ENCODE measurements at places on chromosomes 5 and 9.

GRCh38 chr5:1536871-1537602 lies 13.3 kb upstream of the LPCAT1 start:
- no peak for DNase-seq

DNA sequence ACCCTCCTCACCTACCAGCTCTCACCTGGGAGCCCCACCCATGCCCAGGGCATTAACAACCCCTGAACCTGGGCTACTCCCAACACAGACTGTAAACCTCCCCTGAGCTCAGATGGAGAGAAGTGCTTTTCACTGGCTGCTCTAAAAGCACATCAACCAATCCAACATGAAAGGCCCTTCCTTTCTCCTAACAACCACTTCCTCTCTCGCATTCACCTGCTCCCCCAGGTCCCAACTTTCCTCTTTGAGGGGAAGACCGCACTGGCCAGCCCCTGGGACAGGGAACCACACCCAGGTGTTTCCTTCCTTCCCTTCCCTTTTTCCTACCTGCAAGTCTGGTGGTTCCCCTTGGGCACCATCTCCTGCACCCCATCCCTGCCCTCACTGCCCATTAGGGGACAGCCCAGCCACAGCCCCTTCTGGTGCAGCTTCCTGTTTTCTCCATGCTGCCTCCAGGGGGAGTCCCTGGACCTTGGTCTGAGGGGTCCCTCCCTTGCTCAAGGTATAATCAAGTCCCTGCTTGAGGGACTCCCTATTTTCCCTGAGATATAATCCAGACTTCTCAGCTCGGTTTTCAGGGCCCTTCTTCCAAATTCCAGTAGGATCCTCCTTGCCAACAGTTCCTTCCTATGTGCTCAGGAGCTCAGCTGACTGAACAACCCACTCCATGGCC lies 30.5 kb upstream of the DAB2IP start:
- DNase-seq = peak; percentile 52

DNA sequence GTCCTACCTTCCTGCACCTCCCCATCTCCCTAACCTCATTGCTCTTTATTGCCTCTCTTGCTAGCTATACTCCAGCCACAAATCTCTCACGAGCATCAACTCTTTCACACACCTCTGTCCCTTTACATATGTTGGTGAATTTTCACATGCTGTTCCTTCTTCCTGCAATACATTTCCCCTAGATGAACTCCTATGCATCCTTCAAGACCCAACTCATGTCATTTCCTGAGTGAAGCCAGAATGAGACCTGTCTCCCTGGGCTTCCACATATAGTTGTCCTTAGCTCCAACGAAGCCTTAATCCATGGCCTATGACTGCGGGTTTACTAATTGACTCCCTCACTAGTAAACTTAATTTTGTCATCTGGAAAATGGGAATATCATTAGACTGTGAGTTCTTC lies 297.3 kb upstream of the PANK3 start:
- no peak for DNase-seq

DNA sequence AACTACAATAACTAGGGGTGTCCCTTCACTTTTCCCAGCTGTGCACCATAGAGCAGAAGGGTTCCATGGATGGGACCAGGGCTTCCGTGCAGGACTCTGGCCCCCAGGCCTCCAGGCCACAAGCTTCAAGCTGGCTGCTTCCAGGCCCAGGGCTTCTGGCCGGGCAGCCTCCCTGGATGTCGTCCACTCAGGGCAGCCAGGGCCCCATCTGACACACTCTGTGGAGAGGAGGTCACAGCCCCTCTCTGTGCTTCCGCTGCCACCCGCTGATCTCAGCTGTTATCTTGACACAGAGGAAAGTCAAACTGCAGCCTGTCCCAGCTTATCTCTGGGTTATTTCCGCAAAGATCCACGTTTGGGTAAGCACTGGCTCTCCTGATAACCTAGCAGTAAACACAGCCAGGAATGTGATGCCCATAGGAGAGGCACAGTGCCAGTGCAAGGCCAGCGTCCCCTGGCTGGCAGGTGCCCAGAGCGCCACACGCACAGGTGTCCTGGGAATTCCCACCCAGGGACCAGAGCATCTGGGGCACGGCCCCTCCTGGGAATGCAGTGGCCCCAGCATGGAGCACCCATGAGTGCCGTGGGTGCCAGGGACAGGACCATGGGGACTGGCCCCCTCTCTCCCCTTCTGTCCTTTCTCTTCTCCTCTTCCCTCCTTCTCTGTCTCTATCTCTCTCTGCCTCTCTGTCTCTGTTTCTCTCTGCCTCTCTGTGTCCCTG lies 15.6 kb upstream of the SLC6A19 start:
- DNase-seq = no peak

DNA sequence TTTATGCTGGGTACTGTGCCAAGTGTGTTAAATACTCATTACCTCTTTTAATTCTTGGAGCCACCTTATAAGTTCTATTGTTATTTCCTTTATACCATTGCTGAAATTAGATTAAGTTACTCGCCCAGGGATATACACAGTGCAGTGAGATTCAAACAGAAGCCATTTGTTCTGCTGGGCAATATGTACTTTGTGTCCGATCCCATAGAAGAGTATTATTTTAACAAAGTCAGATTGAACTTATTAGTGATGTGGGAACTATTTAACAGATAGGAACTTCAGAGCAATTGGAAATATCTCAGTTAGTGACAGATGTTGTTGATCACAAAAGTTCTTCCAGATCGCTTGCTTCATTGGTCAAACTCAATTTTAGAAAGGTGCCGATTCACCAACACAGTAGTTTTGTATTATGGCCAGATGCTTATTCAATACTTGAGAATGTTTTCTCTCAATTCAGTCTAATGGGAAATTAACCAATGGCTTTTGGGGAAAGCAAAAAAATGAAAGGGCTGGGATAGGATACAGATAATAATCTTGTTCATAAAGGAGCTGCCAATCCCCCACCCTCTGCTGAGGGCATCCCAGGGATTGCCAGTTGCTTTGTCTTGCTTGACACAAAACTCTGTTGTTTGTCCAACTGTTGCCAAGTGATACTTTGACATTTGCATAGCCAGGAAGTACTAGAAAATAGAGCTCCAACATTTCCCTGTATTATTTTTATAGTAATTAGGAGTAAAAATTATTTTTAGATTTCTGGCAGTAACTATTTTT lies 94.8 kb upstream of the SEMA6A start:
- DNase-seq = peak; percentile 42

- DNase-seq = no peak
Observed at GRCh38 chr5:123220621-123221146, 131.6 kb downstream of the PRDM6 start.

DNA sequence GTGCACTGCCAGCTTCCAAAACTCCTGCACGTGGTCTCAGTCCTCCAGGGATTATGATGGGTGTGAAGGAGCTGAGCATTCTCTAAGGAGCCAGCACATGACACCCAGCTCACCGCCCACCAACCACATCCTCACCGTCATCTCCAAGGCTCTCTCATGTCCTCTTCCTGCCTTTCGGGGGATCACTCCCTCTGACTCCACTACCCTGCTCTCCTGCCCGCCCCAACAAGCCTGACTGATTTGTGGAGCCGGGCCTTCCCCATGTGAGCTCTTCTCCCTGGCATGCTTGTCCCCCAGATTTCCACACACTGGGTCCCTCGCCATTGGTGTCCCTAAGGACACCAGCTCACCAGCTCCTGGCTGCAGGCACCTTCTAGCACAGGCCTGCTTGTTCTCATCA lies 1.9 kb downstream of the ABO start:
- DNase-seq = no peak

DNA sequence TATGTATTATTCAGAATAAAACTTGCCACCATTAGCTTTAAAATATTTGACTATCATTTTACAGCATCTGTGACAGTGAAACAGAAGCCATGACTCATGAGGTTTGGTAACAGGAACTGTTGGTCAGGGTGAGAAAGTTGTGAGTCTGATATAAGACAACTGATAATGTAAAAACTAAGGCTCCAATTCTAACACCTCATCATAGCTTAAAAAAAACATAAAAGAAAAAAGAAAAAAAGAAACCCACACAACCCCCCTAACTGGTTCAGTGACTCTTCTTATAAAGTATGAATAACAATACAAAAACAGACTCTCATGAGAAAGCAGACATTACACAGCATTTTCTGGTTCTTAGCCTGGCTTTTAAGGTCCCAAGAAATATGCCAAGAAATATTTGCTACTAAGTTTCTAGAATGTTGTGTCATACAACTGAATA lies 85.8 kb downstream of the MRPS27 start:
- peak; percentile 57 for DNase-seq

GRCh38 chr9:134929193-134930158 lies 11.8 kb upstream of the FCN1 start:
- no peak for DNase-seq

- DNase-seq = no peak
Observed at GRCh38 chr9:128819716-128820664, 1.7 kb downstream of the ENDOG start.

Data from kidney tubule cell (primary cell).